ENCODE measurements at places on chromosomes 7 and 10. TPM values are rescaled to one million over a fixed set of nuclear protein-coding genes. Genes with fewer than 3 reads are reported as not detected.

FRAT1 gene
- 3.3 TPM for total RNA-seq

IFIT1B gene
- total RNA-seq = not detected

MMP21 gene
- total RNA-seq = not detected

PRLHR gene
- 0.06 TPM for total RNA-seq

DNA sequence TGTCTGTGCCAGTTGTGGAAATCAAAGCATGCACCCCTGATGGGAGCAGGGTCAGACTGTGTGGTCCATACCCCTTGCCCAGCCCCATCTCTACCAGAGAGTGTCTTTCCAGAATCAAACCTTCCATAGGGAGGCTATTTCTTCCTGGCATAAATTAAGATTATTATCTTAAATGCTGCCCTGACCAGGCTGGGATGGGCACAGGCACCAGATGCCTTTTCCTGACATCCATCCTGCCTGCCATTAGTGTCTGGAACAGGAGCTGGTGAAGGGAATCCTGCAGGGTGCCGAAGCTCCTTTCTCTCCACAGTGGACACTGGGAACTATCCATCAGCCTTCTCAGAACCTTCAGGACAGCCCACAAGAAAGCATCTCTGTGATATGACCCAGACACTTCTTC lies 296.3 kb downstream of the GRID1 start:
- DNase-seq = no peak
- H3K27me3 ChIP-seq = no peaks in the 10 kb centered on the region
- H3K4me3 ChIP-seq = no peak overlapping the region
- H3K27ac ChIP-seq = no peak overlapping the region

DNA sequence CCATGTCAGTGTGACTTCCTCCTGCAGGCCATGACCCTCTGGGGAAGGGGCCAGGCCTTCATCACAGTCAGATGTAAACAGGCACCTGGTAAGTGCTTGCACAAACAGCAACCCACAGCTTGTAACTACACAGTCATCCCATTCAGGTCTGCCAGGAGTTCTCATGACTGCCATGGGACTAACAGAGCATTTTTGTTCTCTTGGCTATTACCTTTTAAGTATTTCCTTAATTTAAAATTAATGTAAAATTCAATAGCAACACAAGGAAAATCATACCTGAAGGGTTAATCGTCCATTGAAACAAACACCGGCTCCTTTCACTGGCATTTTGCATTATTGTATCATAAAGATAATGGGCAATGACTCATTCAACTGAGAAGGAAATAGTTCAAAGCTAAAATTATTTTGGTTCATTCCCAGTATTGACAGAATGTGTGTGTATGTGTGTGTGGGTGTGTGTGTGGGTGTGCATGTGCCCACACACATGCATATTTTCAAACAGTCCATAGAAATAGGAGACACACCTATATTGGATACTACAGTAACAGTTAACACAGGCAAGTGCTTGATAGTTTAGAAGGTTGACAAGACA lies 307.9 kb downstream of the WDR11 start:
- no peak overlapping the region for H3K4me3 ChIP-seq
- H3K27ac ChIP-seq = no peak overlapping the region
- no peaks in the 10 kb centered on the region for H3K27me3 ChIP-seq
- H3K4me1 ChIP-seq = no peaks in the 10 kb centered on the region
- no peak for DNase-seq

GRCh38 chr10:106053061-106053460 lies 1111.4 kb downstream of the SORCS1 start:
- no peaks in the 10 kb centered on the region for H3K4me1 ChIP-seq
- H3K4me3 ChIP-seq = no peak overlapping the region
- H3K27ac ChIP-seq = no peak overlapping the region
- DNase-seq = no peak

GRCh38 chr7:117097860-117098259 lies 144.6 kb downstream of the ST7 start:
- H3K4me1 ChIP-seq = no peaks in the 10 kb centered on the region
- no peaks in the 10 kb centered on the region for H3K27me3 ChIP-seq
- DNase-seq = no peak
- no peaks in the 10 kb centered on the region for H3K36me3 ChIP-seq

GRCh38 chr7:80900583-80901576 lies 18.0 kb downstream of the SEMA3C start:
- H3K4me3 ChIP-seq = no peak overlapping the region
- peaks cover 24% of the 10 kb centered on the region for H3K4me1 ChIP-seq
- no peak for DNase-seq
- peak overlapping the region; percentile 44 for H3K27ac ChIP-seq
- no peaks in the 10 kb centered on the region for H3K27me3 ChIP-seq

- DNase-seq = no peak
- H3K27me3 ChIP-seq = no peaks in the 10 kb centered on the region
- no peaks in the 10 kb centered on the region for H3K36me3 ChIP-seq
- no peak overlapping the region for H3K4me3 ChIP-seq
Measured at GRCh38 chr7:77822269-77822668, 23.7 kb downstream of the PHTF2 start.

GRCh38 chr7:151342102-151342646 lies 562 bp downstream of the NUB1 start:
- no peaks in the 10 kb centered on the region for H3K27me3 ChIP-seq
- peak overlapping the region; percentile 91 for H3K27ac ChIP-seq
- DNase-seq = no peak
- peaks cover 27% of the 10 kb centered on the region for H3K36me3 ChIP-seq
- peak overlapping the region; percentile 95 for H3K4me3 ChIP-seq
